ENCODE measurements at places on chromosomes 7 and 10. TPM values are rescaled to one million over a fixed set of nuclear protein-coding genes. Genes with fewer than 3 reads are reported as not detected.

ADCYAP1R1 gene
- not detected for total RNA-seq

DNA sequence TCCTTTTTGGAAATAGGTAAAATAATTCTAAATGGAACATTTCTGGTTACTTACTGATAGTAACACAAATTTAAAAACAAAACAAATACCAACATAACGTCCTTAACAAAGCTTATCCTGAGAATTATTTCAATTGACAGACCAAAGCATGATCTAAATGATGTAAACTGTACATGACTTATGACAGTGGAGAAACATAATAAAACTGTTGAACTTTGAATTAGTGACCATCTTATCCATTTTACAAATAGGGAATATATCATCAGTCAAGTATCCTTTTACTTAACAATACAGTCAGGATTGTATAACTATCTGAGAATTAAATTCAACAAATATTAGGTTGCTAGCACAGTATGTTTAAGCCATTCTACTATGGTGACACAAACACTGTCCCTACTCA, 2.4 kb downstream of the IPMK start:
- no peak for DNase-seq

DNA sequence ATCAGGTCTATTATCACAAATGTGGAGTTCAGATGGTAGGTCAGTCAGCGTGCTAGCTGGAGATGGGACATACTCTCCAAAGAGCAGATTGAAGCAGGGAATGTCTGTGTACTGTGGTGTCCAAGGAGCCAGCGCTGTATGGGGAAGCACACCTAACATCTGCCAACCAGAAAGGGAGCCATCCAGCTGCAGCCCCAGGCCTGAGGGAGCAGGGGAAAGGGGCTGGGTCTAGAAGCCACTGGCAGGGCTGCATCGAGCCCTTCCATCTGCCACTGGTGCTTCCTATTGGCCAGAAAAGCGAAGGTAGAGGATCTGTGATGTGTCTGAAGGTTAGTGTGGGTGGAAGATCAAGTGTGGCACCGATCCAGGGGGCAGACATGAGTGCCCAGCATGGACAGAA, 8.0 kb upstream of the RAMP3 start:
- DNase-seq = no peak

- peak; percentile 9 for DNase-seq
These were observed 134.0 kb downstream of the TCF7L2 start for GRCh38 chr10:113084031-113084430.

DNA sequence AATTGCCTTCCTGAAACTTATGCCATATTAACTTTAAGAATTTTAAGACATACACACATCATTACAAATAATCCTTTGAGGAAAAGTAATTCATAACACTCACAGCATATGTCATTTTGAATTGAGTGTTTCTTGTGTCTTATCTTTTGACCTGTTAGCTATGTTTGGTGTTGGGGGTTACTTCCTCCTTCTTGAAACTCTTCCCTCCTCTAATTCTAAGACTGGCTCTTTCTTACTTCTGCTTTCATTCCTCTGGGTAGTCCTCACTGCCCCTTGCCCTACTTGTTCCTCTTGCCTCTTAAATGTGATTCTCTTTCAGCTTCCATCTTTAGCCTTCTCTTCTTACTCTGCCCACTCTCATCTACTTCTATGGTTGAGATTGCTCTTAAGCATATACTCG, 28.3 kb upstream of the PIP4K2A start:
- no peak for DNase-seq

OR2A42 gene
- total RNA-seq = not detected

LIPJ gene
- not detected for total RNA-seq

DNA sequence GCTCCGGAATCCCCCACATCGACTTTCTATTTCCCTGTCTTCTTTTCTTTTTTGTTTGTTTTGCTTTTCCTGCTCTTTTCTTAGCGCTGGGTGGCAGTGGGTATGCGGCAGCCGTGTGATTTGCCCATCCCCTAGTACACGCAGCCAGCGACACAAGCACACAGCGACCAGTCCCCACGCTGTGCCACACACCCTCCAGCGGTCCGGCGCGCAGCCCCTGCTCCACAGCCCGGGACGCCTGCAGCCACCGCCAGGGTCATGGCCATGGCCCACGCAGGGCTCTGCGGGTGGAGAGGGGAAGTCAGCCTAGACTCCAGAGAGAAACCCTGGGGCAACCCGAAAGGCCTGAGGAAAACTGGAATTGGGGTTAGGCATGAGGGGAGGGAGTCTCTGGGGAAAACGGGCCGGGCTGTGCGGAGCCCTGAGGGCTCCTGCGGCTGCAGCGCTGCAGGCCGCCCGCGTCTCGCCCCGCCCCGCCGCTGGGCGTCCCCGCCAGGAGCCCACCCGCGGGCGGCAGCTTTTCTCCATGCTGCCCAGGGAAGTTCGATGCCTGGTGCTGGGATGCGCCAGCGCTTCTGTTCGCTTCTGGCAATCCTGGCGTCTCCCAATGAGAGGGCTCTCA, 2.5 kb downstream of the CHRM2 start:
- DNase-seq = no peak

GRCh38 chr7:101535351-101535751, 93.7 kb downstream of the MYL10 start:
- peak; percentile 62 for DNase-seq

GRCh38 chr7:1934756-1935155, 264.7 kb downstream of the ELFN1 start:
- no peak for DNase-seq

GRCh38 chr7:157832006-157832405, 495.2 kb downstream of the DNAJB6 start:
- DNase-seq = no peak

TMEM229A gene
- total RNA-seq = not detected

- no peak for DNase-seq
These were observed 4.7 kb upstream of the HBP1 start for GRCh38 chr7:107164092-107164491.

GRCh38 chr7:129468547-129468946, 33.8 kb upstream of the SMKR1 start:
- DNase-seq = no peak

TBC1D12 gene
- 7.2 TPM for total RNA-seq

ZNF804B gene
- total RNA-seq = not detected

- no peak for DNase-seq
These were observed 70.8 kb upstream of the UNC5B start for GRCh38 chr10:71141528-71141927.

STOX1 gene
- total RNA-seq = 1.8 TPM

DNA sequence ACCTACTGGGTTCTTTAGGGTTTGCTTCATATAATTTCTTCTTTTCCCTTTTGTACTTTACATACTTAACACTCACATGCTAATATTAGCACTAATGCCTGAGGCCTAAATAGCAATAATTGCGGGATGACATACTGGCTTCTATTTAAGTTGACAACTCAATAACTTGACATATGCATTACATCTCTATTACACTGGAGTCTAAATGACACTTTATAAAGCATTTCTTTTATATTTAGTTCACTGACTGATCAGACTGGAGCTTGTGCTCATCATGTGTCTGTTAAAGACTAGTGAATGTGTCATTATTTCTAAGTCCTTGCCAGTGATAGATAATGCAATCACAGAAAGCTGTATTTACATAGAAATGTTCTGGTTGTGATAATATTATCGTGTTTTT, 472.1 kb upstream of the SEMA3A start:
- DNase-seq = no peak

ZCCHC24 gene
- 17.8 TPM for total RNA-seq

NEBL gene
- 0.07 TPM for total RNA-seq

ITPRID1 gene
- not detected for total RNA-seq

DDC gene
- total RNA-seq = not detected

MBL2 gene
- not detected for total RNA-seq

DNA sequence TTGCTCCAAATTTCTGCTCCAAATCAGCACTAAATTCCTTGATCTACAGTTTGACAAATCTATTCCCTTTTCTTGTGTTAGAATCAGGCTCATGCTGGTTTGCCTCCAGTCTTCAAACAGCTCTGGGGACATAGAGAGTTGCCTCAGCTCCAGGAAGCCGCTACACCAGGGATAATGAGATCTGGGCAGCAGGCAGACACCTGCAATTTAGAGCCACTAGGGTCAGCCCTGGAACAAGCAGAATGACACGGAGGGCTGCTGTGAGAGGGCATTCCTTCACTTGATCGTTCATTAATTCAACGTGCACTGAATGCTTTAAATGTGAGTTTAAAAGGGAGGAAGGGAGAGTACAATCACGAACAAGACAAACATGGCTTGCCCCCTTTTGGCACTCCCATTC, 3.7 kb upstream of the ELMO1 start:
- no peak for DNase-seq

GRCh38 chr7:5423976-5424748, 528 bp upstream of the TNRC18 start:
- DNase-seq = peak; percentile 94

- DNase-seq = no peak
These were observed 30.8 kb downstream of the IKZF1 start for GRCh38 chr7:50335230-50335794.
